Activated T-cell treated with anti-CD3 and anti-CD28 coated beads for 48 hours (primary cell): ENCODE measurements at places on chromosomes 12 and 14.
A peak's percentile ranks its signal among the peaks of the same experiment; 100 is the strongest.

DNA sequence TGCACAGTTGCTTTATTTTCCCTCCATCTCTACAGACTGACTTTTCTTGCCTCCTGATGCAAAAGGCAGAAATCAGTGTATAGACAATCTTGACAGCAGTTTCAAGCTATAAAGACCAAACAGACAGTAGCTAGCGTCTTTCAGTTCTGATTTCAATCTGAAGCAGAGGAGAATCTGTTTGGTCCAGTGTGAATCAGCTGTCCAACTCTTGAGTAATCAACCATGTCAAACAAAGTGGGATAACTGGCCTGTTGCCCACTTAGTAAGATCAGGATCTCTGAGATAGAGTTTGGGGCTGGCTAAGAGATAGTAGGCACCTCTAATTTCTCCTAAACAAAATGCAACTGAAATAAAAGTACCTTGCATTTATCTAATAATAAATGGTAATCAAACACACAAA is 797.4 kb upstream of the FBXO33 start:
- no peak for DNase-seq

DNA sequence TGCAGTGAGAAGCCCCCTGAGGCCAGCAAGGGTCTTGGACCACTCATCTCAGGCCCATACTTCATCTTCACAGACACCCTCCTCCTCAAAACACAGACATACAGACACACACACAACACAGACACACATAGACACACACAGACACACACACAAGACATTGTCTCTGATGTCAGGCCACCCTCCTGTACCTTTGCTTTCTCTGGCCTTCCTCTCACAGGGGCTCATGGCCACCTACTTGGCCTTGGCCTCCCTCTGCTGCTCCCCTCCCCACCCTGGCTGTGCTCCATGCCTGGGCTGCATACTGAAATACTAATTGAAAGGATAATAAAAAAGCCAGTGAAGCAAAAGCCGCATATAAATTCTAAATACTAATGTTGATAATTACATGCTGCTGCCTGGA is 1.6 kb upstream of the SYNDIG1L start:
- no peak for DNase-seq

DNA sequence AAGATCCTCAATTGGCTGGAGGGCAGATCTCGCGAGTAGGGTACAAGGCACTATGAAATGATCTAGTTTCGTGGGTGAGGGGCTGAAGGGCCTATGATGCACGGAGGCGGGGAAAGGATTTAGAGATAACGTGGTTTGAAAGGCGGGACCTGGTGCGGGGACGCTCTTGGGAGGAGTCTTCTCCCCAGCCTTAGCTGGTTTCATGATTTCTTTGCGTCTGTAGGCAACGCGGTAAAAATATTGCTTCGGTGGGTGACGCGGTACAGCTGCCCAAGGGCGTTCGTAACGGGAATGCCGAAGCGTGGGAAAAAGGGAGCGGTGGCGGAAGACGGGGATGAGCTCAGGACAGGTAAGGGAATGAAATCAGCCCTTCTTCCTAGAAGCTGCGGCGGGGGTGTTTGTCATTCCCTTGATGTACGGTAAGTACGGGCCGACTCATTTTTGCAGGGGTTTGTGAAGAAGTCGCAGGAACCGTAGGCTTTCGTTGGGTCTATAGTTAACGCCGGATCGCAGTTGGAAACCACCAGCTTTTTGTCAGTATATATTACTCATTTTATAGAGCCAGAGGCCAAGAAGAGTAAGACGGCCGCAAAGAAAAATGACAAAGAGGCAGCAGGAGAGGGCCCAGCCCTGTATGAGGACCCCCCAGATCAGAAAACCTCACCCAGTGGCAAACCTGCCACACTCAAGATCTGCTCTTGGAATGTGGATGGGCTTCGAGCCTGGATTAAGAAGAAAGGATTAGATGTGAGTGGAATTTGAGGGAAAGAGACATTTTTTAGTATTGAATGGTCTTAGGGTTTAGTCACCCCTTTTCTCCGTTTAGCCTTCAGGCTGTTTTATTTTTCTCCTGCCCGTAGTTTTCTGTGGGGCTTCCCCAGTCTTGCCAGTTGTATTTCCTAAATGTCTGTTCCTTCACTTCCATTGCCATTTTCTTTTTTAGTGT is 602 bp downstream of the APEX1 start:
- peak; percentile 16 for DNase-seq

- no peak for DNase-seq
Observed at GRCh38 chr12:9940375-9940774, 8.2 kb upstream of the CLEC2A start.

- no peak for DNase-seq
Observed at GRCh38 chr14:87705439-87705896, 287.5 kb downstream of the GALC start.

DNA sequence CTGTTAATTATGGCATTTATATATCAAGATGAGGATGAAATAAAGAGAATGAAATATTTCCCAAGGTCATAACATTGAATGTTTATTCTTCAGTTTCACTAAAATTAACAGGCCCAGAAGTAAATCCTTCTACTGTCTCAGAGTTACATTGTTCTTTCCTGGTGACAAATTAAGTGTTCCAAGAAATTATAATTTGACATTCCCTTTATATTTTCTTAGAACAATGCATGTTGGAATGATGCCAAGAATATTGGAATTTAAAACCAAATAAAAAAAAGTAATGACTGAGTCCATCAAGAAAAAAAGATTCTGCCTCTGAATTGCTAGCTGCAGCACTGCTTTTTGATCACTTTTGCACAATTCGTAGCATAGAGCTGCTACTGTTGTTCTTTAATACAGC is 152.1 kb downstream of the METTL25 start:
- no peak for DNase-seq

- no peak for DNase-seq
Observed at GRCh38 chr12:126030573-126030972, 965.3 kb downstream of the AACS start.

- DNase-seq, result no peak
Observed at GRCh38 chr12:11555743-11556625, 93.5 kb upstream of the ETV6 start.

GRCh38 chr12:24491968-24492367 is 456.9 kb downstream of the BCAT1 start:
- DNase-seq, result no peak

- no peak for DNase-seq
Observed at GRCh38 chr12:58504143-58504938, 416.0 kb downstream of the LRIG3 start.

DNA sequence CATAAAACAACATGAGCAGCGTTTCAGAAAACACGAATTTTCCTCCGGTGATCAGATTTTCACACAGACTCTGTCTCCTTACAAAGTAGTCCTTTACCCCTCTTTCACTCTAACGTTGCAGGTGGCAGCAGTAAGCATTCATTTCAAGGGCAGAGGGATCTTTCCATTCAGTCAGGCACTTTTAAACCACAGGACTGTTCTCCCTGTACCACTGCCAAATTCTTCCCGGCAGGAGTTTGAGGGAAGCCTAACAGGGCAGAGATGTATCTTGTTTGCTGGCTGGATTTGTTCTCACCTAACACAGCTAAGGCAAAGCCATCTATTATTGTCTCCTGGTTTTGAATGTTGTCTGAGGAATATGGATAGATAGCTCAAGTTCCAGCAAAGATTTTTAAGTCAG is 1187.3 kb upstream of the SEL1L start:
- DNase-seq, result no peak

DNA sequence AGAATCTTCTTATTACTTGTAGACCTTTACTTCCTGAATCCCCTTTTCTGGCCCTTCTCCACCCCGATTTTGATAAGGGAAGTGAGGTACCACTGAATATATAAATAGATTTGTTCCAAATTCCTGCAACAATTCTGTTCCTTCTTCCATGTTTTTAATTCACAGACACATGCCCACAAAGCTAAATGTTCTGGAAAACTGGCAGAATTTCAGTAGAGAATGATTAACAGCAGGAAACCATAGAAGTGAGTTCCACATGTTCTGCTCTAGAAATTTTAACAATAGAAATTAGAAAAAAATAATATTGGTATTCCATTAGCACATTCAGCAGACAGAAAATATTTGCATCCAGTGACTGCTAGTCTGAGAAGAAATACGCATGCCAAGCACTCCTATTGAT is 139.6 kb downstream of the SLC2A13 start:
- no peak for DNase-seq

DNA sequence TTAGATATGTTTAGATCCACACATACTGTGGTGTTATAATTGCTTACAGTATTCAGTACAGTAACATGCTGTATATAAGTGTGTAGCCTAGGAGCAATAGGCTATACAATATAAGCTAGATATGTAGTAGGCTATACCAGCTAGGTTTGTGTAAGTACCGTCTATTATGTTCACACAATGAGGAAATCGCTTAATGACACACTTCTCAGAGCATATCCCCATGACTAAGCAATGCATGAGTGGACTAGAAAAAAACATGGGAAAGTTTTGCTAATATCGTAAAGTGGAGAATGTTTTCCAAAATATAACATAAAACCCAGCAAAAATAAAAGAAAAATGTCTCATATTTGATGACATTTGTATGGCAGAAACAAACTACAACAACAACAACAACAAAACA is 27.3 kb downstream of the AKAP3 start:
- DNase-seq, result no peak
